Stimulated activated naive CD8-positive, alpha-beta T cell treated with anti-CD3 and anti-CD28 coated beads, Interleukin-15, Interleukin-2, amounts not matched to agents 100 U/mL and 50 U/mL, for 24 hours (primary cell): ENCODE measurements at places on chromosomes 4 and X.

- no peak for DNase-seq
These were observed 30.4 kb upstream of the TEC start for GRCh38 chr4:48300004-48300403.

DNA sequence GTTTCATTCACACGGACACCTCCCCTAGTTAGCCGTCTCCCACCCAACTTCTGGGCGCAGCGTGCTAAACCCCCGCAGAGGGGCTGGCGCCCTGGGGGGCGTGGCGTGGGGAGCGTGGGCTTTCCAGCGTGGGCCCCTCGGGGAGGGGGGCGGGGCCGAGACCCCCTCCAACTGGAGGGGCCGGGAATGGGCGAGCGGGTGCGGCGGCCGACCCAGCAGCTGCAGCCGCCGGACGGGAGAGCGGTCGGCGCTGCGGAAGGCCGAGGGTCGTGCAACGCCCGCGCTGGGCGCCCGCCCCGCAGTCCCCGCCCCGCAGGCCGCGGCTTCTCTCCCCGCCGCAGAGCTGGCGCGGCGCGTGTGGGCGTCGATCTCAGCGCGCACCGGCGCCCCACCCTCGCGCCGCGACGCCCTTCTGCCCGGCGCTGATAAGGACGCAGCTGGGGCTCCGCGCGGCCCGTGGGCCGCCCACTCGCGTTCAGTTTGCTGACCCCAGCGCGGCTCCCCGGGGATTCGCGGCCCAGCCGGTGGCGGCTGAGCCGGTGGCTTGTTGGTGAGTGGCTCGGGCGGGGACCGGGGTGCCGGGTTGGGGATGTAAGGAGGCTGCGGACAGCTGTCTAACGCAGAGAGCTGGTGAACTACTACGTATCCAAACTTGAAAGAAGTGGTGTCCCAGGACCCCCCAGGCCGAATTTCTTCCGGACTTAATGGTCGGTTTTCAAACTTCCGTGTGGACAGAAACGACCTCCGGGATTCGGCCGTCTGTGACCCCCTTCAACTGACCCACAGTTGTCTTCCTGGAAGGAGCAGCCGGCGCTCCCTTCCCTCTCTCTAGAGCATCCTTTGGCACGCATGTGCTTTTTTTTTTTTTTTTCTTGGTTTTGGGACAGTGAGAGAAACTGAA lies 1.5 kb downstream of the FHDC1 start:
- DNase-seq: no peak

DNA sequence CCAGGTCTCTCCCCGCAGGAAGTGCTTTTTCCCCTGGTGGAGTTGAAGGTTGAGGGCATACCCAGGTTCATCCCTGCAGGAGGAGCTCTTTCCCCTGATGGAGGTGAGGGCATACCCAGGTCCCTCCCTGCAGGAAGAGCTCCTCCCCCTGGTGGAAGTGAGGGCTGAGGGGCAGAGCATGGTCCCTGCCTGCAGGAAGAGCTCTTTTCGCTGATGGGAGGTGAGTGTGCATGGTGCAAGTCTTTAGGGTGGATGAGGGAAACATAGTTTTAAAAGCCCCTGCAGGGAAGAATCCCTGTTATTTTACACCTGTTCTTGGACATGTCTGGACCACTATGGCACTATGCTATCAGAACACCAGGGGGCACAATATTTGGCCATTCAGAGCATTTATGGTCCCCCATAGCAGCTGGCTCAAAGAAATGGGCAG lies 43.7 kb upstream of the PUDP start:
- no peak for DNase-seq

GRCh38 chr4:30281986-30282385 lies 438.2 kb upstream of the PCDH7 start:
- no peak for DNase-seq

- DNase-seq: no peak
These were observed 297.8 kb downstream of the ZNF674 start for GRCh38 chrX:46247456-46247855.

DNA sequence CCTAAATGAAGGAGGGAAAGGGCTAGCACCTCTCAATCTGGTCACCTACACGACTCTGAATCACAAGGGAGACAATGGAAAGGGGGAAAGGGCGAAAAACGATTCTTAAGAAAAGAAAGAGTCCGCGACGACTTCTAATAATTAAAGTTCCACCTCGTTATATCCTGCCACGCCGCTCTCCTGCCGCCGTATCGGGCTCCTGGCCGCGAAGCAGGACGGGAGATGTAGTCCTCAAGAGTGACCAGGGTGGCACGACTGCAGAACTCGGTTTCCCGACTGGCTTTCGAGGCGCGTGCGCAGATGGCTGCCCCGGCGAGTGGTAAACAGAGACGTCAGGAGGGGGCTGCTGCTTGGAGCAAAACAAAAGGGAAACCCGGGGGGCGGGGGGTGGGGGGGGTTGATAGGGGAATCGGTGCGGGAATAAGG lies at the start of gene FOXO4:
Gene FOXO4 (plus strand): TSS at position 297 of the 426 bp plus-strand sequence. CDS start 678 bp downstream, outside the sequence.
- DNase-seq: peak; percentile 87
